Activated T-helper 1 cell treated with anti-CD3 and anti-CD28 coated beads, Interleukin-2, amount 50 U/mL, for 16 hours (primary cell): ENCODE measurements at places on chromosomes 5 and 9.

DNA sequence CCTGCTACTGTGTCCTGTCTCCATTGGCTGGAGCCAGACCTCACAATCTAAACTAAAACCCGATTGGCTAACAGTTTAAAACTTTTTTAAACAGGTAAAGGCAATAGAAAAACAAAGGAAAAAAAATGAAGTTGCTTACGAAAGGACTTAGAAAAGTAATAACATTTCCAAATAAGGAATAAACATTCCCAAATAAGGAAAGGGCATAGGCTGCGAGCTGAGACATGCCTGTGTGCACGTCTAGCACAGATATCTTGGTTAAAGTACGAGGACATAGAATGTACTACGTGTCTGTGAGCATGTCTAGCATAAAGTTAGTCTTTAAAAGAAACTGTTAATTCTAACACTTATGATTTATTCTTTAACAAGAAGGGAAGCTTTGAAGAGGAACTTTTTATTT lies 15.3 kb upstream of the FAM120A start:
- no peak for DNase-seq

GRCh38 chr9:136848393-136849037 lies 694 bp upstream of the PHPT1 start:
- DNase-seq = no peak

DNA sequence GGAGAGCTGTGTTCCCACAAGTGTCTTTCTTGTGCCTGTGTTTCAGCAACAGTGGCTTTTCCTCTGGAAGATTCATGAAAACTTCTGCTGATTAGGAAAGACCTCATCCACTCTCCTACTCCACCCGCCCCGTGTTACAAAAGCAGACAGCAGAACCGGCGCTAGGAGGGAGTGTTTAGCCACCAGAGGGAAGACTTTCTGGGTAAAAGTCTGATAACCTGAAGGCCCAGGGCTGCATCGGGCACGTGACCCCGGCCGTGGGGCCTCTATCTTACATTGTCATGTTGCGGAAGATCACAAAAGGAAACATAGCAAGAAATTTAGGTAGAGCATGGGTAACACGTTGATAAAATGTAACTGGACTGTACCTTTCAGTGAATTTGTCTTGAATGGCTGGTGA lies 32.0 kb upstream of the DMRT2 start:
- DNase-seq = no peak

DNA sequence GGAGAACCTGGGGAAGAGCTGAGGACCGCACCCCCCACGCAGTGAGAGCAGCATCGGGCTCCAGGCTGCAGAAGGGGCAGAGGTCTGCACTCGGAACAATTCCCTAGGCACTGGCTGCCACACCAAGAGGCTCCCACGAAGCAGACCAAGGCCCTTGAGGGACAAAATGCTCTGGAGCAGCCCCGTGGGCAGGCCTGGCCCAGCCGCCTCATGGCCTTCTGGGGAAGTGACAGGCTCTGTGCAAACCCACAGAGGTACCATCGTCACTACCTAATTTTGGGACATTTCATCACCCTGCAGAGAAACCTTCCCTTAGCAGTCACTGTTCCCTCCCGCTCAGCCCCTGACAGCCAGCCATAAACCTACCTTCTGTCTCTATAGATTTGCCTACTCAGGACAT lies 15.9 kb downstream of the FBXW5 start:
- DNase-seq = no peak

- DNase-seq = no peak
Observed at GRCh38 chr9:15417626-15418025, 5.0 kb upstream of the SNAPC3 start.

- no peak for DNase-seq
Observed at GRCh38 chr5:92807085-92807484, 773.9 kb downstream of the NR2F1-AS1 start.

GRCh38 chr9:389159-389558 lies 174.5 kb downstream of the DOCK8 start:
- no peak for DNase-seq

DNA sequence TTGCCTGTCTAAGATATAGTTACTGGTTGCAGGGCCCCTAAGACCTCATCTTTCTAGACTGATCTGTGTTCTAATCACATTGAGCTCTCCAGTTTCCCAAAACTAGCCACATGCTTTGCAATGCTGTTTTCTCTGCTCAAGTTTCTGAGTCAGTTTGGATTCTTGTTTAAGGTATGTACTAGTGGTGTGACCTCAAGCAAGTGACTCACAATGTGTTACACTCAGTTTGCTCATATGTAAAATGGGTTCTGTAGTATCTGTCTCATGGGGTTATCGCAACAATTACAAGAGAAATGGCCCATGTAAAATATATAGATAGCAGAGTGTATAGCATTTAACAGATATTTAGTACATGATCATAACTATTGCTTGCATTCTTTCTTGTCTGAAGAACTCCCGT lies 153.1 kb upstream of the ELL2 start:
- no peak for DNase-seq

- DNase-seq = no peak
Observed at GRCh38 chr5:179603308-179603707, 20.2 kb downstream of the HNRNPH1 start.

DNA sequence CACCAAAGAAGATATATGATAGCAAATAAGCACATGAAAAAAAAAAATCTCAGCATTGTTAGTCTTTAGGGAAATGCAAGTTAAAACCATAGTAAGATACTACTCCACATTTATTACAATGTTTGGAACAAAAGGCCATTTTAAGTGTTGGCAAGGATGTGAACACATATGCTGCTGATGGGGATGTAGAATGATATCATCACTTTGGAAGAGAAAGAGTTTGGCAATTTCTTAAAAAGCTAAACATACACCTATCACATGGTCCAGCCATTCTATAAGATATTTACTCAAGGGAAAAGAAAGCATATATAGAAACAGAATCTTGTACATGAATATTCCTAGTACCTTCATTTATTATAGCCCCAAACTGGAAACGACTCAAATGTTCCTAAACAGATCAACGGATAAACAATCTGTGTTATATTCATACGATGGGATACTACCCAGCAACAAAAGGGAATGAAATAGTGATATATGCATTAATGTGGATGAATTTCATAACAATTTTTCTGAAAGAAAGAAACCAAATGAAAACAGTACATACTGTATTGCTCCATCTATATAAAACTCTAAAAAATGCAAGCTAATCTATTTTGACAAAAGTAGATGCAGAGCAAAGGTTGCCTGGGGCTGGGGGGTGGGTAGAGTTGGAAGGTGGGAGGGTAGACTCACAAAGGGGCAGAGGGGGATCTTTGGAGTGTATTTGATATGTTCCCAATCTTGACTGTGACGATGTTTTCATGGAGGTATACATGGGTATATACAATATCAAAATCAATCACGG lies 45.7 kb upstream of the SMAD5 start:
- DNase-seq = no peak

GRCh38 chr5:114152656-114153360 lies 209.1 kb upstream of the KCNN2 start:
- no peak for DNase-seq

DNA sequence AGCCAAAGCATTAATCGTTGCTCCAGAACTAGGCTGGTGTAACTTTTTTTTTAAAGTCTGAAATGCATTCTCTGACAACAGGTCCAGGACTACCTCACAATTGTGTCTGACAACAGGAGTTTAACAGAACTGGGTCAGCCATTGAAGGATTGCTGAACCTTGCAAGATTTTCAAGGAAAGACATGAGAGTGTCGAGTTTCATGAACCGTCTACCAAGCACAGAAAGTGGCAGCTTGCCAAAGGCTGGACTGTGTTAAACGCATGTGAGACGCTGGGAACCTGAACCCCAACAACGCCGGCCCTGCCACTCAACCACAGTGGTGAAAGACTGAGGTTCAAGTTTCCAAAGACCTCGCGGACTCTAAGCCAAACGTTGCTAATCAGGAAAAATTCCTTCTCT lies 79.1 kb downstream of the LHFPL2 start:
- DNase-seq = no peak

DNA sequence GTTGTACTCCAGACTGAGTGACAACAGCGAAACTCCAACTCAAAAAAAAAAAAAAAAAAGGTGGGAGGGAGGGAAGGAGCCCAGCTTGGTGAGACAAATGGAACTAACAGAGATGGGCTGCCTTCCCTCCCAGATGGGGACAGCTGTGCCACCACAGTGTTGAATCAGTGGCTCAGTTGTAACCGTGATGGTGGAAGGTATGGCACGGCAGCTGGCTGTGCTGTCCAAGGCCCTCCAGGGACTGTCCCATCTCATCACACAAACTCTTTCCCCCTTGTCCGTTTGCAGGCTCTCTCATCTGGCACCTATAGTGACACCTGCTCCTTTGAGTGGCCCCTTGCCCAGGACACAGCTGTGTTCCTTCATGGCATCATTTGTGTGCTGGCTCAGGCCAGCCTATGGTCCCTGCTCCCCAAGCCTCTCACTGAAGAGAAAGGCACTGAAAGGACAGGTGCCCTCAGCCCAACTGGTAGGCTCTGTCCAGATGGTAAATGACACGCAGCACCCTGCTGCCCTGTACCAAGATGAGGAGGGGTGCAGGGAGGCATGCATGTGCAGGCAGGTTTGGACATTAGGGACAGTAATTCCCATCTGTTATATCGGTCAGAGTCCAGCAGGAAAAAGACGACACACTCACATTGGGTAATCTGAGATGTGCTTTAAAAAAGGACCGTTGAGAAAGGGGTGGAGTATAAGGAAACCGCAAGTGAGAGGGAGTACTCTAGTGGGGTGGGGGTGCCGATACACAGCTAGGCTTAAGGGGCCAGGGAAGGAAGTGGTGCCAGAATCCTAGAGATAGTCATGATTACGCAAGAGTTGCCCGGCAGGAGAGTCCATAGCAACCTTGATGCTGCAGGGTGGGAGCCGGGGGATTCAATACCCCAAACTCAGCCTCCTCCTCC lies 4.3 kb downstream of the SMIM33 start:
- DNase-seq = no peak

DNA sequence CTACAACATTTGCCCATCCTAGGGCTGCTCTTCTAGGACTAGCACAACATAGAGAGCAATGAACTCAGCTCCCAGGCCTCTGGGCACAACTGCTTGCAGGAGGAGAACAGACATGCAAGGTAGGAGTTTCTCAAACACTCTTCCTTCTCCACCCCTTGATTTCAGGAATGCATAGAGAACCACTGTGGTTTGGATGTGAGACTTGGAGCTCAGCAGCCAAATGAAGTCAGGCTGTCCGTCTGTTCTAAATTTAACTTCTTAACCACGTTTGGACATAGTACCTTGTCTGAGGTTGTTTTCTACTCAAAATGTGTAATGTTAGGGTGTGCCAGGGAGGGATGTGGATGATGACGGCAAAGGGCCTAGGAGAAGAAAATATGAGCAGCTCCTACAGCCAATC lies 515.1 kb upstream of the TNC start:
- DNase-seq = no peak

- DNase-seq = no peak
Observed at GRCh38 chr5:132377738-132378137, 8.2 kb downstream of the SLC22A5 start.

- no peak for DNase-seq
Observed at GRCh38 chr5:130762031-130762430, 403.0 kb downstream of the HINT1 start.

- DNase-seq = no peak
Observed at GRCh38 chr5:142597546-142598337, 88.1 kb downstream of the FGF1 start.

GRCh38 chr5:61784341-61784740 lies 452.3 kb downstream of the ZSWIM6 start:
- DNase-seq = no peak

- no peak for DNase-seq
Observed at GRCh38 chr5:80206282-80206681, 49.6 kb downstream of the SERINC5 start.

GRCh38 chr5:64767959-64768357 lies 533 bp downstream of the SREK1IP1 start:
- DNase-seq = no peak

- DNase-seq = no peak
Observed at GRCh38 chr5:127875235-127876021, 172.2 kb downstream of the CCDC192 start.

GRCh38 chr5:34474573-34475021 lies 181.5 kb upstream of the RAI14 start:
- no peak for DNase-seq

GRCh38 chr9:128101690-128102089 lies 25.8 kb downstream of the PTGES2 start:
- no peak for DNase-seq

DNA sequence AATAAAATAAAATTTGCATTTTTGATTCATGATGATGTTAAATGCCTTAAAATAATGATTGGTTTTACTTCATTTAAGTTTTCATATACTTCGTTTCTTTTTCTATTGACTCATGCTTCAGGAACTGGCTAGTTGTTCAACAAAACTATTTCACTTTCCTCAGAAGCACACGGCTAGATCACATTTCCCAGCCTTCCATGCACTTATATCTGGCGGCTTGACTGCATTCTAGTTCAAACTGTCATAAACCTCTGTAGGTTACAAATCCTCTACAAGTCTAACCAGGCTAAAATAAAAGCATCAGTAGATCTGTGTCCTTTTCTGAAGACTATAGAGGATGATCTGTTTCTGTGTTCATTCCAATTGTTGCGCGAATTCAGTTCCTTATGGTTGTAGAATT lies 46.3 kb upstream of the CNTLN start:
- DNase-seq = no peak

DNA sequence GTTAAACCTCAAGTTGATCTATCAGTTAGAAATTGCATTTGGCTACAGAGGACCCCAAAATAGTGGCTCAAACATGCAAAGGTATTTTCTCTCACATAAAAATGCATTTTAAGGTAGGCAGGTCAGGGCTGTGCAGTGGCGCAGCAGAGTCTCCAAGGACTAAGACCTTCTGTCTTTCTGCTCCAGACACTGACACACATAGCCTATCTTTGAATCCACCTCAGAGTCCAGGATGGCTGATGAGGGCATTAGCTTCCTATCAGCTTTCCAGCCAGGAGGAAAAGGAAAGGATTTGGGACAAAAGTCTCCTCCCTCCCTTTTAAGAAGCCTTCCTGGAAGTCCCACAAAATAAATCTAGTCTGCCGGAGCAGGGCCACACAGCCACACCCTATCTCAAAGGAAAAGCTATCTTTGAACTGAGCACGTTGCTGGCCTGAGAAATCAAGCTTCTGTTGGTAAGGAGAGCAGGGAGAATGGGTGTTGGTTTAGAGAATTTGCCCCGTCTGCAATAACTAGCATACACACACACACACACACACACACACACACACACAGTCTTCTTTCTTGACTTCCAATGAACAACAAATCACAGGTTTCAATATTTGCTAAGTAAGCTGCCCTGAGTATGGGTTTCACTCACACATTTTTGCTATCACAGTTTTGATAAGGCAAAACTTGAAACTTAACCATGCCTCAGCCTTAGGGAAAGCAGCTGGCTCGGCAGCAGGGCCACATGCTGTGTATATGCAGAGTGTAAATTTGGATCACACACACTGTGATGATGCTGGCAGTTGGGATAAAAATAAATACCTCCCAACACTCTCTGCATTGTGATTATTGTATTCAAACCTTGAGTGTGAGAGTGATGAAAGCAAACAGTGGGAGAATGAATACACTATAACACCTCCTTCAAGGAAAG lies 116.6 kb upstream of the MAP3K1 start:
- no peak for DNase-seq

- no peak for DNase-seq
Observed at GRCh38 chr5:123035360-123035917, 1.1 kb downstream of the PPIC start.

- DNase-seq = no peak
Observed at GRCh38 chr9:27373851-27374250, 76.9 kb upstream of the EQTN start.

- DNase-seq = no peak
Observed at GRCh38 chr9:112831281-112831851, 59.3 kb downstream of the SLC46A2 start.
